ENCODE measurements at places on chromosomes 5 and 9.
A peak's percentile ranks its signal among the peaks of the same experiment; 100 is the strongest.

- no peak for DNase-seq
Measured at GRCh38 chr9:95627802-95628201, 111.0 kb upstream of the PTCH1 start.

GRCh38 chr5:136639616-136640015, 274.3 kb upstream of the TRPC7 start:
- DNase-seq: no peak

GRCh38 chr5:151424892-151425523, 22.4 kb upstream of the SLC36A1 start:
- no peak for DNase-seq

DNA sequence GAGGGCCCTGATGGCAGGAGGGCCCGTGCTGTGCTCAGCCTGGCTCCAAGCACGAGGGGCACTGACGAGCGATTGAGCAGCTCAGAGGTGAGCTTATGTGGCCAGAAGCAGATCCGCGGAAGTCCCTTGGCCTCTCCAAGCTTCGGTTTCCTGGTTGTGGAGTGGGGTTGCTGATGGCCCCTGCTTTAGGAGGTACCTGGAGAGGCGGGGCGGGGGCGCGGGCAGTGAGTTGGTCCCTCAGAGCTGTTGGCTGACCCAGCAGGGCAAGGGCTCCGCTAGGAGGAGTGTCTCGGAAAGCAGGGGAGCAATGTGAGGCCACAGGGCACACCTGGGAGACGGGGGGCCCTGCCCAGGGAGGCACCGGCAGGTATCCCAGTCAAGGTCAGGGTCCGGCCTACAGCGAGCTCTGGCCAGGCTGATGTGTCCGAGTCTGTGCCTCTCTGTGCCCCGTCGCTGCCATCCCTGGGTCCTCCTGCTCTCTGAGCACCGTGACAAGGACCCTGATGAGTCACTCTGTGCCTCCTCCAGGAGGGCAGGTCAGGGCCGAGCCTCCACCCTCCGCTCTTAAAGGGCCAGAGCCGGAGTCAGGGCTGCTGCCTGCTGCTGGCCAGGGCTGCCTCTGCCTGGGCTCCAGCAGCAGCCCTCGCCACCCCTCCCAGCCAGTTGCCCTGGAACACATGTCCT, 14.8 kb downstream of the NCS1 start:
- no peak for DNase-seq

GRCh38 chr5:61306531-61307131, 25.4 kb upstream of the ZSWIM6 start:
- DNase-seq: no peak

DNA sequence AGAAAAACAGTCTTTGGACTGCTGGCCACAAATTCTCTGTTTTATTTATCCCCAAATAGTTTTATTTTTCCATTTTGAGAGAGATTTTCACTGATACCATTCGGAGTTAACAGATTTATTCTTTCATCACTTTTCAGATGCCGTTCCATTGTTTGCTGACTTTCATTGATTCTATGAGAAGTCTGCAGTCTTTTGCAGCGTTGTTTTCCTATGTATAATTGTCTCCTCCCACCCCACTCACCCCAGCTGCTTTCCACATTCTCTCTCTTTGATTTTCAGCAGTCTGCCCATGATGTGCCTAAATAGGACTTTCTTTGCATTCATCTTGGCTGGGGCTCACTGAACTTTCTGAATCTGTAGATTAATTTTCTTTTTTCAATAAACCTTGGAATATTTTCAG, 107.6 kb downstream of the C9orf50 start:
- DNase-seq: no peak

GRCh38 chr9:4666042-4666699, at the start of gene SPATA6L:
Gene SPATA6L, minus strand, starts transcription at chr9:4666480. Its CDS starts 230 bp downstream, at chr9:4666250.
- peak; percentile 58 for DNase-seq

DNA sequence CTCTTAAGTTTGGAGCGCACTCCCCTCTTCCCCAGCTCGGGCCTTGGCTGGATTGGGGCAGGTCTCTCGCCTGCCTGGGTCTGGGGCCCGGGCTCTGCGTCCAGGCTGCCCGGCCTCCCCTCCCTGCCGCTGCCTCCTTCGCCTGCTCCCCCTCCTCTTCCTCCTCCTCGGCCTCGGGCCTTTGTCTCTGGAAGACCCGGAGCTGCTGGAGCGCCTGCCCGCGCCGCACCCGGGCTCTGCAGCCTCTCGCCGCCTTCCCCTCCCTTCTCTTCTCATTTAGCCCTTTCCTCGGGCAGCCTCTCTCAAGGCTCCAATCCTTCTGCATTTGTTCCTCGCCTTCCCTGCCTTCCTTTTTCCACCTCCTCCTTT, 218.5 kb downstream of the C9orf50 start:
- DNase-seq: no peak

- no peak for DNase-seq
Measured at GRCh38 chr9:95907794-95908193, 32.3 kb downstream of the ERCC6L2 start.

DNA sequence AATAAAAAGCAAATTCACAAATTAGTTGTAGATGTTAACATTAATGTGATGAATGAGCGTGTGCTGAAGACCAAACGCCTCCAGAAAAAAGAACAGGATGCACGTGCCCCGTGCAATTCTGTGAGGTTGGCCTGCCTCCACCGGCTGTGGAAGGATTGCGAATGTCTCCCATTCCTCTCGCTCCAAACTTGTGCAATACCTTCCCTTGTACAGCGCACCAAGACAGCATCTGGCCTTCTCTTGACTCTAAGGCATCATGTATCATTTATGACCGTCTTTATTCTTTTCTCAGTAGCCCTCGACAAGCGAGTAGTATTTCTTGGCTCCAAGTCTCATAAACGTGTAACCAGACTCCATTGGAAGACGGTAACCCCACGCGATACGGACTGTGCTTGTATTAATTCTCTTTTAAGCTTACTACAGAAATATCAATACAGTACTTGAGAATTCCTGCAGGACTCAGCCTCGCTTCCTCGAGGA, 1.5 kb upstream of the TESK1 start:
- no peak for DNase-seq

DNA sequence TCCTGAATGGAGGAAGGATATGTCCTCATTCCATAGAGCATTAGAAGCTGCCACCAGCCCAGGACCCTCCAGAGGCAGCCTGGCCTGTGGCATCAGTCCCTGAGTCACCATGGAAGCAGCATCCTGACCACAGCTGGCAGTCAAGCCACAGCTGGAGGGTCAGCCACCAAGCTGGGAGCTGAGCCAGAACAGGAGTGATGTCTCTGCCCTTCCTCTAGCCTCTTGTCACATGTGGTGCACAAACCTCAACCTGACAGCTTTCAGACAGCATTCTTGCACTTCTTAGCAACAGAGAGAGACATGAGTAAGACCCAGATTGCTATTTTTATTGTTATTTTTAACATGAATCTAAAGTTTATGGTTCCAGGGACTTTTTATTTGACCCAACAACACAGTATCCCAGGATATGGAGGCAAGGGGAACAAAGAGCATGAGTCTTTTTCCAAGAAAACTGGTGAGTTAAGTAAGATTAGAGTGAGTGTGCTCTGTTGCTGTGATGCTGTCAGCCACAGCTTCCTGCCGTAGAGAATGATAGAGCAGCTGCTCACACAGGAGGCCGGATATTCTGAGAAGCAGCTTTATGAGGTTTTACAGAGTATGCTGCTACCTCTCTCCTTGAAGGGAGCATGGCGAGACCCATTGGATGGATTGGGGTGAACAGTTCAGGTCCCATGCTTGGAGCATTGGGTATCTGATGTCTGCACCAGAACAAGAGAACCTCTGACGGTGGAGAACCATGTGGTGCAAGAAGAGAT, 13.0 kb upstream of the CYFIP2 start:
- DNase-seq: no peak

- DNase-seq: no peak
Measured at GRCh38 chr5:160743027-160743426, 109.0 kb downstream of the ATP10B start.

GRCh38 chr9:134937566-134938345, 20.0 kb upstream of the FCN1 start:
- peak; percentile 30 for DNase-seq

DNA sequence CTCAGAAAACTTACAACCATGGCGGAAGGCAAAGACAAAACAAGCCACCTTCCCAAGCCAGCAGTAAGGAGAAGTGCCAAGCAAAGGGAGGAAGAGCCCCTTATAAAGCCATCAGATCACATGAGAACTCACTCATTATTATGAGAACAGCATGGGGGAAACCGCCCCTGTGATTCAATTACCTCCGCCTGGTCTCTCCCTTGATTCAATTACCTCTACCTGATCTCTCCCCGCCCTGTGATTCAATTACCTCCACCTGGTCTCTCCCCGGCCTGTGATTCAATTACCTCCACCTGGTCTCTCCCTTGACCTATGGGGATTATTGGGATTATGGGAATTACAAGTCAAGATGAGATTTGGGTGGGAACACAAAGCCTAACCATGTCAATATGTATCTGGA, 467.3 kb upstream of the FTMT start:
- DNase-seq: no peak

DNA sequence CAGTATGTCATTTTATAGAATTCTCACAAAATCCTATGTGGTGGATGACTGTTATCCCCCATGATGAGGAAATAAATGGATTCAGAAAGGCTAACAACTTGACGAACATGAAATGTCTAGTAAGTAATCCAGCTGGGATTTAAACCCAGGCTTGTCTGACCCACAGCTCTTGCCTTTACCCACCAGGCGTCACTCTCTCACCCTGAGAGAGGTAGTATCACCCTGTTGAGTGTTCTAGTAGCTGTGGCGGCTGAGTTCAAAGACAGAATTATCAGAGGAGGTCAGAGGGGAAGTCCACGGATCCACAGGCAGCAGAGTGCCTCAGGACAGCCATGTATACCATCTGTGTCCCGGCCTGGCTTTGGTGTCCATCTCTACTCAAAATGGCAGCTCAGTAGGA, 113.8 kb downstream of the ZNF462 start:
- no peak for DNase-seq

DNA sequence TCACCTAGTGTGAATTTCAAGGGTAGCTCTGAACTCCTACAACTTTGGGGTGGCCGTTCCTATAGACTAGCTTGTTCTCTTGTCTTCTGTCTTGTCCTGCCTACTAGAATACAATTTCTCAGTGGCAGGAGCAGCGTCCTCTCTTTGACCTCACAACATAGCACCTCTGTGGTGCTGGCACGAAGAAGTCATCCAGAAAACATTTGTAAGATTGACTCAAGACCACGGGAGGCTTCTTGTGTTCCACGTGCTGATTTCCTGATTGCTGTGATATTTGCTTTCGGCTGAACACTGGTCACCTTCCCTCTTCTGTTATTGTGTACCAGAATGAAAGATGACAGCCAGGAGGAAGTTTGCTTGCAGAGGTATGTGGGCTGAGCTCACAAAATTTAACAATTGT, 27.0 kb downstream of the SLC1A1 start:
- no peak for DNase-seq

- no peak for DNase-seq
Measured at GRCh38 chr5:147467973-147468508, 41.8 kb downstream of the DPYSL3 start.

GRCh38 chr5:137735555-137736284, at the start of gene KLHL3:
Gene KLHL3, minus strand, starts transcription at chr5:137736089. Its CDS starts 443 bp downstream, at chr5:137735646.
- peak; percentile 36 for DNase-seq

- no peak for DNase-seq
Measured at GRCh38 chr5:36417221-36417620, 115.5 kb upstream of the RANBP3L start.

- no peak for DNase-seq
Measured at GRCh38 chr5:139881143-139881733, 85.6 kb downstream of the PSD2 start.

DNA sequence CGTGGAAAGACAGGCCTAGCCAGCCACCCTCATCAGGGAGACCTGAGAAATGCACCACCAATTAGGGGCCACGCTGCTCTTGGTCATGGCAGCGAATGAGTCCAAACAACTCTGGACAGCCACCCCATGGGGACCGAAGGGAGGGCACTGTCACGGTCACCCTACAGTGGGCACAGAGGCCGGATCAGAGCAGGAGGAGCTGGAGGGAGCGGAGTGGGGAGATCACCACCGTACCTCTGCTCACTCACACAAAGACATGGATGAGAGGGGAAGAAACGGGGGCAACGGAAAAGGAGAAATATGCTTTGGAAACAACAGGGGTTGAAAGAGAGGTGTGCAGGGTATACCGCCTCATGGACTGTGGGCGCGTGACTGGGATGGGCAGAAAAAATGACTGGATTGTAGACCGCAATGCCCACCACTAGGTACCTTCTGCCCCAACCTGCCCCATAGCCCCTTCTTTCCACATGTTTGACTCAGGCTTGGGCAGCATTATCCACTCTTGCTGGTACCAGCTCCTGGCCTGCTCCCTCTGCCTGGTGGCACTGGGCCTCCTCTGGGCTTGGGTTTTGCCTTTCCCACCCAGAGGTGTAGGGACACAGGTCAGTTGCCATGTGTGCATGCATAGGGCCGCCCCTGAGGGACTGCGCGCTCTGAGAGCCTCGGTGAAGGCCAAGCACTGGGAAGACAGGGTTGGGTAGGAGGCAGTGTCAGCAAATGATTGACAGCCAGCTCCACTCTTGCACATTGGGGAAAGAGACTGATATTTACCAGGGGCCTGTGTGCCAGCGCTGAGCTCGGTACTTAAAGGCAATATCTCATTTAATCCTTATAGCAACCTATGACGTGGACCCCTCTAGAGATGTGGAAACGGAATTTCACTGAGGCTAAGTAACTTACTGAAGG, 76.6 kb downstream of the CRB2 start:
- DNase-seq: no peak

- DNase-seq: no peak
Measured at GRCh38 chr5:83856881-83857280, 136.2 kb upstream of the HAPLN1 start.

DNA sequence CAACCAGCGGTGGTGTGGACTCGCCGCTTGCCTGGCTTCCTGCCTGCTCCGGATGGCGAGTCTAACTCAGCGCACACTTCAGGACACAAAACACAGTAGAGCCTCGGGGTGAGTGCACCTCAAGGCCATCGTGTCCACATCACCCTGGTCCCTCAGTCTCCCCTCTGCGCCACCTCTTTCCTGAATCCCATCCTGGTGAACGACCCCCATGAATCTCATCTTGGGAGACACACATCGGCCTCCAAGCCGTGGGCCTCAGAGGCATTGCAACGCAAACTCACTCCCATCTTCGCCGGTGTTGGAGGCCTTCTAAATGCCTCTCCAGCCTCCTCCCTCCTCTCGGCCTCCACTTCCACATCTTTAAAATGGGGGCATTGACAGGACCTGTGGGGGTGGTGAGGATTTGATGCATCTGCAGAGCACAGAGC, 124.3 kb downstream of the COL23A1 start:
- no peak for DNase-seq

DNA sequence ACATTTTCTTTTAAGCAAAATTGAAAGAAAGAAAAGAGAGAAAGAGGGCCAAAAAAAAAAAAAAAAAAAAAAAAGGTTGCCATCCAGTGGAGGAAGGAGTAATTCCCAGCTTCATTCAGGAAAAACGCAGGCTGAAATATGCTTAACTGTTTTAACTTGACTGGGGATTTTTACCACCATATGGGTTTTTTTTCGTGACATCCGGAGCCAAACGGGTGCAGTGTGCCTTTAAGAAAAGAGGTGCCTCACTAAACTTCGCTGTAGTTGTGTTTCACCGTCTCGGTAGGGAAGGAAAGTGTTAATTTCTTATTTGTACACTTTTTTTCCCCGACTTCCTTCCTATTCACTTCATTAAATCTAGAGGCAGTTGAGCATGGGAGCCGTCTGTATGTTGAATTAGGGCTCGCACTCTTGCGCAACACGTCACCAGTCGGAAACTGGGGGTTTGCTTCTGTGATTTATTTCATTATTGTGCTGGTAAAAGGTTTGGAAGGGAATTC, 143.0 kb downstream of the SMARCA2 start:
- DNase-seq: peak; percentile 67

Measured in B cell (primary cell).